ENCODE measurements at places on chromosomes 11 and 22.

- DNase-seq: no peak
These were observed 11.1 kb downstream of the RAPSN start for GRCh38 chr11:47437746-47438418.

GRCh38 chr11:114564831-114565230 is 5.2 kb upstream of the NXPE1 start:
- no peak for DNase-seq

GRCh38 chr11:36077886-36078685 is 134.2 kb downstream of the LDLRAD3 start:
- no peak for DNase-seq

GRCh38 chr11:75667255-75667830 is 1.5 kb downstream of the MAP6 start:
- DNase-seq: peak; percentile 41

DNA sequence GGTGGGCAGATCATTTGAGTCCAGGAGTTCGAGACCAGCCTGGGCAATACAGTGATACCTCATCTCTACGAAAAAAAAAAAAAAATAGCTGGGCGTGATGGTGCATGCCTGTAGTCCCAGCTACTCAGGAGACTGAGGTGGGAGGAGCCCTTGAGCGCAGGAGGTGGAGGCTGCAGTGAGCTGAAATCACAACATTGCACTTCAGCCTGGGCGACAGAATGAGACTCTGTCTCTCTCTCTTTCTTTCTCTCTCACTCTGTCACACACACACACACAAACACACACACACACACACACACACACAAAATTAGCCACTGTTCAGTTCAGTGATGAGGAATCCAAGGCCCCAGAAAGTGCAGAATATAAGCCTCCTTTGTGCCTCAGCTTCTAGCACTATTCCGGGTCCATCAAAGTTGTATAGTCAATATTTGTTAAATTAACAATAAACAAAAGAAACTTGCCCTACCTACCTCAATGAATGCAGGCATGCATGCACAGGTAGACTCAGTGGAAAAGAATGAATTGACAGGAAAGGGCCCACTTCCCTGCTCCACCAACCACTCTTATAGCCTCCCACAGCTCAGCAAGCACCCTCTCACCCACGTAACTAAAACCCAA is 3.9 kb upstream of the SMIM35 start:
- DNase-seq: no peak

- no peak for DNase-seq
These were observed 1083.4 kb downstream of the BRD1 start for GRCh38 chr22:48744283-48744641.

GRCh38 chr11:114183044-114183511 is 113.1 kb upstream of the NNMT start:
- DNase-seq: peak; percentile 22

DNA sequence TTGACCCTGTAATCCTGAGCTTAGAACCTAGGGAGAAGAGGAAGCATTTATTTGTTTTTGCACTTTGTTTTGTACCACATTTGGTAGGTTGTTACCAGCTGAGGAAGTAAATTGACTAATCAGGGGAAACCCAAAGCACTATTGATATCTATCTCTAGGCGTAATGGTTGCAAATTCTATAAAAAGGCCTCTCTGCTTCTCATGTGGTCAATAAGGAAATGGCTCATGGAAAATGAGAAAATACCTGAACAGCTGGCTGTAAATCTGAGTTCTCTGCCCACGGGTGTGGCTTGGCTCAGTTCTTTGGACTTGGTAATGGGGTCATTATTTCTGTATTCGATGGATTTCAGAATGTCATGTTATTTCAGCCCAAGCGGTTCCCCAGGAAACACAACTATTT is 42.4 kb downstream of the BARX2 start:
- DNase-seq: no peak

GRCh38 chr11:79071190-79071589 is 369.6 kb downstream of the TENM4 start:
- DNase-seq: no peak

- DNase-seq: peak; percentile 11
These were observed 615.9 kb upstream of the FAT3 start for GRCh38 chr11:91608677-91609076.

GRCh38 chr11:12888525-12889158 is 120.5 kb upstream of the RASSF10 start:
- peak; percentile 88 for DNase-seq

DNA sequence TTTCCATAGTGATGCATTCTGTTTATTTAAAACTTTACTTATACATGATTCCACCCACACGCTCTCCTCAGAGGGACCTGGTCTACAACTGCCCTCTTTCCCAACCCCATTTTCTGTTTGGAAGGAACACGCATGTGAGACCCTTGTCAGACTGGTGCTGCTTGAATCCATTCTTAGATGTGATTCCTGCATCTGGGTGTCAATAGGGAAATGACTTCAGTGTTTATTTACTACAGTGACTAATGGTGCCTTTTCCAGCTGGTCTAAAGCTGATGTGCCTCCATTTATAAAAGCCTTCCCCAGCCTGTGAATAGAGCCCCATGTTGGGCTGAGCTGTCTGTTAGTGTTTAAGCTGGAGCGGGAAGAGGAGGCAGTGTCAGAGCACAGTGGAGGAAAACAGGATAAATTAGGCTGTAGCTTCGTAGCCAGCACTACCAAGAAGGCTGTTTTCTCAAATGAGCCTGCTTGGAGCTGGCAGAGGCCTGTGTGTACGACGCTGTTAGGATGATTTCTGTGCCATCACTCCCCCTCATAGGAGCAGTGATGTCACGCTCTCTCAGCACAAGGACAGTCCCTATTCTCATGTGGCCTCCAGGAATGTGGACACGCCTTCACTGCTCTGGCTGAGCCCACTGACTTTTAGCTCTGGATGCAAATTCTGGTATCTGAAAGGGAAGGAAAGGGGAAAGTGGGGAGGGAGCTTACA is 18.9 kb upstream of the C11orf96 start:
- peak; percentile 84 for DNase-seq

GRCh38 chr11:116688202-116688540 is 84.6 kb downstream of the BUD13 start:
- no peak for DNase-seq

GRCh38 chr11:128346804-128347203 is 240.6 kb downstream of the ETS1 start:
- no peak for DNase-seq

GRCh38 chr11:64865286-64866172 is 12.9 kb downstream of the EHD1 start:
- no peak for DNase-seq

GRCh38 chr11:110710628-110711381 is 1.4 kb downstream of the ARHGAP20 start:
- peak; percentile 28 for DNase-seq

DNA sequence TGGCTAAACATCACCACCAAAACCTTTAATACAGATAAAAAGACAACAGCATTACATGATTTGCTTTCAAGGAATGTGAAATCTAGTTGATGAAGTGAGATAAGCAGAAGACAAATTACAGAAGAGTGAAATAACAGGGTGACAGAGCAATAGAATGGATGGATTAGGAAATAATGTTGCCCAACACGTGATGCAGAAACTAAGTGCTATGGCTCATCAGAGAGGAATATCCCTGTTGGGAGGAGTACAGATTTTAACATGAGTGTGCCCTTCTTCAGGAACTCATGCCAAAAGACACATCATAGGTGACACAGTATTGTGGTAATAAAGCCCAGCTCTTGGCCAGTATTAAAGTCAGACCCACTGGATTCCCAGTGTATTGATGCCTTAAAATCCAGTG is 176.6 kb upstream of the RAG2 start:
- no peak for DNase-seq

DNA sequence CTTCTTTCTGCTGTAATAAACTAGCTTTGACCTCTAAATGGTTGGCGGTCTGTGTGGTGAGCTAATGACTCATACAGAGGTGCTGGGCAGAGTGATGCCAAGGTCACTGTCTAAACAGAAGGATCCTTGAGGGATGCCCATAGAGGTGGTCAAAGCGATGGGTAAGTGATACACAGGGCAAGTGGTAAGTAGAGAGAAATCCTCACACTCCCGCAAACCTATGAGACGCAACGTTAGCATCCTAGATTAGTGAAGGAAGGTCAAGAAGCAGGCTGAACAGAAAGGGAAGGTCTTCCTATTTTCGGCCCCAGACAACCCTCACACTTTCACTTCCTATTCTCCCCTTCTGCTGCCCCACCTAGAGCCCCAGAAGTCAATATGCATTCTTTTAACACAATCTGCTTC is 65.6 kb upstream of the SESN3 start:
- DNase-seq: no peak

DNA sequence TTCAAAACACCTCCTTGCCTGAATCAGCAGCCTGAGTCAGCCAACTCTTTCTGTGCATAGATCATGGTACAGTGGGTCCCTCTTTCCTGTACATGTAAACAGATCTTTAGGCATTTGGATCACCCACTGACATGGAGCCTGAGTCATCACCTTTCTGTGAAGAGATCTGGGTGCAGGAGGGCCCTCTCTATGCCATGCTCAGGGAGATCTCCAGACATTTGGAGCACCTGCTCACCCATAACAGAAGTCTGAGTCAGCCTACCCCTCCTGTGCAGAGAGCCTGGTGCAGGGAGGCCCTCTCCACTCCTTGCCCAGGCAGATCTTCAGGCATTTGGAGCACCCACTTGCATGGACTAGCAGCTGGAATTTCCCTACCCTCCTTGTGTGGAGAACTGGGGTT is 56.2 kb upstream of the GLYAT start:
- DNase-seq: no peak

Data from brain (organoid and tissue), 16 donors.